NCI-H748 treated with DMSO at 0.1 percent for 48 hours (cell line): ENCODE measurements at places on chromosomes 13 and 19.
A peak's percentile ranks its signal among the peaks of the same experiment; 100 is the strongest.

DNA sequence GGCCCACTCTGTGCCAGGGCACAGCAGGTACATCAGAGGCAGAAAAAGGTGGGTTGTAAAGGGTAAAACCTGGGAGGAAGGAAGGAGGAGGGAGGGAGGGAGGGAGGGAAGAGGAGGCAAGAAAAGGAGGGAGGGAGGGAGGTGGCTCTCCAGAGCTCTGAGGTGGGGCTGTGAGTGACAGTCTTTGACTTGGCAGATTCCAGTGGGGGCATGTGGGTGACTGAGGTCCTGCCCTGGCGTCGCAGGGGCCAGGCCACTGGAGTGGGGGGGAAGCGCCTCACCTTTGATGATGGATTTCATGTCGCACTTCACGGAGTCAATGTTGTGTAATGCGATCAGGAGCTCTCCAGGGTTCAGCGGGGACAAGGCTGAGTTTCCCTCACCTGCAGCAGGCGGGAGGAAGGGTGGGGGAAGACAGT is 6.0 kb upstream of the RSPH6A start:
- DNase-seq = no peak

- no peak for DNase-seq
Observed at GRCh38 chr13:99978799-99979452, 2.7 kb upstream of the ZIC2 start.

GRCh38 chr13:113448885-113449692 is 4.2 kb downstream of the ADPRHL1 start:
- DNase-seq = no peak

- no peak for DNase-seq
Observed at GRCh38 chr19:51743405-51743804, 8.3 kb downstream of the FPR1 start.

DNA sequence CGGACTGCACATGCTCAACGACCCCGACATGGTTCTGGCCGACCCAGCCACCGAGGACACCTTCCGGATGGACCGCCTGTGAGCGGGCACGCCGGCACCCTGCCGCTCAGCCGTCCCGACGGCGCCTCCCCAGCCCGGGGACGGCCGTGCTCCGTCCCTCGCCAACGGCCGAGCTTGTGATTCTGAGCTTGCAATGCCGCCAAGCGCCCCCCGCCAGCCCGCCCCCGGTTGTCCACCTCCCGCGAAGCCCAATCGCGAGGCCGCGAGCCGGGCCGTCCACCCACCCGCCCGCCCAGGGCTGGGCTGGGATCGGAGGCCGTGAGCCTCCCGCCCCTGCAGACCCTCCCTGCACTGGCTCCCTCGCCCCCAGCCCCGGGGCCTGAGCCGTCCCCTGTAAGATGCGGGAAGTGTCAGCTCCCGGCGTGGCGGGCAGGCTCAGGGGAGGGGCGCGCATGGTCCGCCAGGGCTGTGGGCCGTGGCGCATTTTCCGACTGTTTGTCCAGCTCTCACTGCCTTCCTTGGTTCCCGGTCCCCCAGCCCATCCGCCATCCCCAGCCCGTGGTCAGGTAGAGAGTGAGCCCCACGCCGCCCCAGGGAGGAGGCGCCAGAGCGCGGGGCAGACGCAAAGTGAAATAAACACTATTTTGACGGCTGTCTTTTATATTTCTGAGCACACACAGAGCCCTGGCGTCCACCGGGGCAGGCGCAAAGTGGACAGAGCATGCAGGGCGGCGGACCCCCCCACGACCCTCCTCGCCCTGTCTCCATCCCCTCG is 13.6 kb downstream of the COMP start:
- DNase-seq = no peak

GRCh38 chr19:39237200-39238184 is 7.3 kb downstream of the IFNL3 start:
- DNase-seq = no peak

DNA sequence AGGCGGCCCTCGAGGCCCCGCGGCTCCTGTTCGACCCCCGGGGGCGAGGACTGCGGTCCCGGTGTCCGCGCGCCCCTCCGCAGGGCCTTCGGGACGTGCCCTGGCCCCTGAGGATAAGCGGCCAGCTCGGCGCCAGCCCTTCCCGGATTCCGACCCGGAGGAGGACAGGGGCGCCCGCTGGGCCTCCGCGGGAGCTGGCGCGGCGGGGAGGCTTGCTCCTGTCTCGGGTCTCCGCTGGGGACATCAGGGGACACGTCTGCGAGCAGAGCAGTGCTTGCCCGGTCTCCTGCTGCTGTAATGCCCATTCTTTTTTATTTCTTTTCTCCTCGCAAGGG is 829 bp downstream of the B3GLCT start:
- DNase-seq = no peak

DNA sequence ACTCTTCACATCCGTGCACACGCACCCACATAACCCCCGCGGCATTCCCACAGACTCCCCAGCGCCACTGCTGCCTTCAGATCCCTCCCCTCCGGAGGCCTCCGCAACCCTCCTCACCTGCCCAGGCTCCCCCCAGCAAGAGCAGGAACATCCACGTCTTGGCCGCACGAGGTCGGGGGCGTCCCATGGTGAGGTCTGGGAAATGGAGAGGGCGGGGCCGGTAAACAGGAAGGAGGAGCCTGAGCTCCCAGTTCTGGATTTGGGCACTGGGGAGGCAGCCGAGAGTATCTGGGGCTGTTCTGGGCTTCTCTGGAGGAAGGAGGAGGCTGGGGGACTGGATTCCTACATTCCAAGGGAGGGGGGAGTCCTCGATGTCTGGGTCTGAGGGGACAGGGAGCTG is 423 bp downstream of the KLK8 start:
- no peak for DNase-seq

DNA sequence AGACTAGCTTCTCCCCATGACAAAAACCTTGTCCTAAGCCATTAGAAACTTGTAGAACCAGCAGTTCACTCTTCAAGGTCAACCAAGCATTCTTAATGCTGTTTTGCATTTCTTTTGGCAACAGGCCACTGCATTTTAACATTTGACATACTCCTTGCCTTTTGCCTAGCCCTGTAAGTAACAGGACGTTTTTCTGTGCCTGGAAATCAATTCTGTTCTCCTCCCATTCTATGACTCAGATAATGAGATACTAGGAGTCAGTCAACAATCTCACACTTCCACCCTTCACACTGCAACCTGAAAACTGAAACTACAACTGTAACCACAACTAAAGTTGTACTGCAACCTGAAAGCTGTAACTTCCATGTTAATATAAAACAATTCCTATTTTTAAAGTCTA is 268.7 kb downstream of the MZT1 start:
- no peak for DNase-seq

- no peak for DNase-seq
Observed at GRCh38 chr13:30133996-30134395, 173.4 kb downstream of the KATNAL1 start.

DNA sequence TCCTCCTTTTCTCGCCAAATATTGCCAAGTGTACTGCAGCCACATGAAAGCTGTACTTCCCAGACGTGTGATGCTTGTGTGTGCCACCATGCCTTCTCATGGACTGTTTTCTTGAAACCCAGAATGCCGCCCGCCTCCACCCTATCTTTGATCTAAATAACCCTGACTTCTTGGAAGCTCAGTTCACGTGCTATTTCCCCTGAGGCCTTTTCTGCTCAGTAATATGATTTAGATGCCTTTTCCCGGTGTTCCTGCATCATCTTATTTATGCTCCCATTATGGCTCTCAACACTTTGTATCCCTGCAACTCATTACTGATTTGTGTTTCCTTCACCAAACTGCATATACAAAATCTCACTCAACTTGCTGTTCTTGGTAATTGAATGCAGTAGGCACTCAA is 116.1 kb downstream of the USP12 start:
- DNase-seq = no peak

GRCh38 chr19:17074634-17075034 is 618 bp downstream of the HAUS8 start:
- peak; percentile 12 for DNase-seq

- no peak for DNase-seq
Observed at GRCh38 chr13:91748416-91749089, 350.1 kb downstream of the GPC5 start.

- no peak for DNase-seq
Observed at GRCh38 chr13:42011601-42012350, 36.7 kb upstream of the DGKH start.
